ENCODE measurements at places on chromosomes 7 and 10. TPM values are rescaled to one million over a fixed set of nuclear protein-coding genes. Genes with fewer than 3 reads are reported as not detected.

- DNase-seq, result no peak
These were observed 68.6 kb downstream of the MMRN2 start for GRCh38 chr10:86888585-86889381.

The BBIP1 gene
- total RNA-seq, result 9.4 TPM

The ATAD1 gene
- total RNA-seq, result 23.1 TPM

DNA sequence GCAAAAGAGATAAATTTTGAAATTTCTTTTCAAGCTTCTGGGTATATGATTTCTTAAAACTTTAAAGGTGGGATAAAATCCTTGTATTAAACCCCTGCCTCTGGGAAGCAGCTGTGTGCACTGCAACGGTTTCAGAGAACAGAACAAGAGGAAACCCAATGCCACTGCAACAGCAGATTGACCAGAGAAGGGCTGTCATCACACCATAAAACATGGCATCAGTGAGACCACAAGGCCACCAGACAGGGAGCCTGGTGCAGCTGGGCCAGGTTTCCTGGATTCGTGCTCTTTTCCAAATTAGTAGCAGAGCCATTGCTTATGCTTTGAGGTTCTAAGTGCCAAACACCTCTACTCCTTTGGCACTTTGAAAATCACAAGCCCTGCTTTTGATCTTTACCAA lies 152.4 kb downstream of the PRPF18 start:
- DNase-seq, result no peak

DNA sequence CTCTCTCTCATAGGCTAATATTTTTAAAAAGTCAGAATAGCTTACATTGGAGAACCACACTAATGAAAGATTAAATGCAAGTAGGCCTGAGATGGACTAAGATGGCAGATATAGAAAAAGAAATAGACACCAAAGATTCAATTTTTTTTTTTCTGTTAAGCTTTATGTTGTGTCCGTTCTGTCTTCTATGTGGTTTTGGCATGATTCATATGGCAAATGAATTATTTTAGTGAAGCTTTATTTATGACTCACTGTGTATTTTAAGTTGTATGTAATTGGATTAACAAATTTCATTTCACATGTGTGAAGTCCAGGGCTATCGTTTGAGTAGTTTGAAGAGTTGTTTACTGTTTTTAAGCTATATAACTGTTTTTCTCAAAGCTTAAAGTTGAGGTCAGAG lies 214.8 kb downstream of the CAMK1D start:
- no peak for DNase-seq

- no peak for DNase-seq
These were observed 53.1 kb upstream of the PDCD4 start for GRCh38 chr10:110818311-110819256.

The ADO gene
- 5.2 TPM for total RNA-seq

The AP4M1 gene
- total RNA-seq, result 7.3 TPM

GRCh38 chr10:5490698-5491464 lies 8.5 kb downstream of the CALML5 start:
- no peak for DNase-seq

DNA sequence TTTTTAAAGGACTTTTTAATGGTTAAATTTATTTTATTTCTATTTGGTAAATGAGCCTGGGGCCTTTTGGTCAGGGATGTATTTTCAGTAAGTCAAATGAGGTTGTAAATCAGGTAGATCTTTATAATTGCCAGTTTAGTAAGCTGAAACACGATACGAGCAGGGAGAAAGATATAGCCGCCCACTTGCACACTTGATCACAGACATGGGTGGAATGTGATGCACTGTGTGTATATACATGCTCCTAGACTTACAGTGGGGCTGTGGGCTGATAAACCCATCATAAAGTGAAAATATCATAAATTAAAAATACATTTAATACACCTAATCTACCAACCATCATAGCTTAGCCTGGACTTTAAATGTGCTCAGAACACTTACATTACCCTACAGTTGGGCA lies 119.4 kb upstream of the SAMD8 start:
- no peak for DNase-seq

DNA sequence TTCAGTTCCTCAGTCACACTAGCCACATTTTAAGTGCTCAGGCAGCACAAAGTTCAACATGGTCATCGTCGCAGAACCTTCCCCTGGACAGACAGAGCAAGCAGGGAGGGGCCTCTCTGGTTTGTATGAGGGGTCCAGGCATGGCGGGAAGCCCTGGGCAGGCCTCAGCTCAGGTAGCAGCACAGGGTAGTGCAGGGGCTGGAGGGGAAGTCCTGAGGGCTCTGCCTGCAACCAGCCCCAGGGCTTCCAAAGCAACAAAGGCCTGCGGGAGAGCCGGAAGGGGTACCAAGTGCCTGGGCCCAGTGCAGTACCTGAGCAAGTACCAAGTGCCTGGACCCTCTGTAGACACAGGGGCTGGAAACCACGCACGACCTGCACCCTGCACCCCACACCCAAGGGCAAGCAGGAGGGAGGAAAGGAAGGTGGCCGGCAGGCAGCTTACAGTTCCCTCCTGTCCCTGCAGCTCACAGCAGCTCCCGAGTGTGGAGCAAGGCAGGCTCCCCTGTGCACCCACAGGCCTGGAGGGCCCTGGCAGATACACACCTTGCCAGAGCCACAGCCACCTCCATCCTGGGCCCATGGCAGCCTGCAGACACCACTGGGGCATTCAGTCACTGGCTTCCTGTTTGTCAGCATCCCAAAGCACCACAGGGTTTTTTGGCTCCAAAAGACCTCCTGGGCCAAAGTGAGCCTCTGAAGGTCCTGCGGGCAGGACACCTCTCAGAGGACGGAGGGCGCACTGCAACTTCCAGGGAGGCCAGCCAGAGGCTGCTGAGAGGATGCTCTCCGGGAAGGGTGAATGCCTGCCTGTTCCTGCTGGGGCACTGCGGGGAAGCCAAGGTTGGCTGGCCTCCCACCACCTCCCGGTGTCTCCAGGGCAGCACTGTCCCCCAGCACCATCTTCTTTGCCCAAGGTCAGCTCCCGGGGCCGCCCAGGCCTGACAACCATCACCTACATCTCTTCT lies 6.5 kb upstream of the RET start:
- DNase-seq, result no peak

DNA sequence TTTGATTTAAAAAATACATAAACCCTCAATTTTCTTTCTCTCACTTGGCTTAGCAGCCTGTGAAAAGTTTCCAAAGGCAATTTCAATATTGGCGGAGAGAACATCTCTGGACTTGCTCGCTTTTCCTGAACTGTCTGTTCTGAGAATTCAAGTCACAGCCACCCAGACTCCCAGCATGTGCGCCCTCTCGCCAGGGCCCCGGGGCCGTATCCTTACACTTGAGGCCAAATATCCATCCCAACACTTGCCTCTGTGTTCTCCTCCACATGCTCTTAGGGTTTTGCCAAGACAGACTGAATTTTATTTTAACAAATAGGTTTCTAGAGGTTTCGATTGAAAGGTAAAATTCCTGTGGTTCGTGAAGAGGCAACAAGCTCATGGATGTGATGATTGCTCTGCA lies 111.5 kb upstream of the GPR26 start:
- no peak for DNase-seq
